ENCODE measurements at places on chromosomes 6 and 20.

GRCh38 chr6:3557336-3557735 lies 100.5 kb upstream of the SLC22A23 start:
- DNase-seq = no peak

GRCh38 chr20:17471606-17472187 lies 59.5 kb downstream of the BFSP1 start:
- no peak for DNase-seq

DNA sequence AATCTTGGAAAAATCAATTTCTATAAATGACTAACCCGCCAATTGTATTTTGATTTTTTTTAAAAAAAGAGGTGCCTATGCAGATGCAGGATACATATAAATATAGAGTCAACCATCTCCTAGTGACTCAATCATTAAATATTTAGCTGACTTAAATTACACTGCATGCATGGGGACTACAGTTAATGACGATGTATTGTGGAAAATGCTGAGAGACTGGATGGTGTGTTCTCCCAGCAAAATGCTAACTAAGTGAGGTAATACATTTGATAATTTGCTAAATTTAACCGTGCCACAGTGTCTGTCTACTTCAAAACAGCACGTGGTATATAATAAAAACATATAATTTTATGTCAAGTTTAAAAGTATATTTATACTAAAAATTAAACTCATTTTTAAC lies 341.6 kb downstream of the PRKN start:
- no peak for DNase-seq

DNA sequence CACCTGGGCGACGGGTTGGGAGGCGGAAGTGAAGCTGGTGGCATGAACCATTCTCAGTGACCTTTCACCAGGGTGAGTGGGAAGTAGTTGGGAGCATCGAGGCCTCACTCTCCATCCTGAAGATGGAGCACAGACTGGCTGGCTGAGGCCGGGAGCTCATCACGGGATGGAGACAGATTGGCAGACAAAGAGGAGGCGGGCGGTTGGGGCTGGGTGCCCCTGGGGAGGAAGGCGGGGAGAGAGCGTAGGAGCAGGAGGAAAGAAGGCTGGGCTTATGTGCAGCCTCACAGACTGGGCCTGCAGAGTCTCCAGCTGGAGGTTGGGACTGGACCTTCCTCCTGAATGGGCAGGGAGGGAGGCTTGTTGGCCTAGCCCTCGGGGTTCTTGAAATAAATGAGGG lies 44.2 kb upstream of the SCRT2 start:
- no peak for DNase-seq

DNA sequence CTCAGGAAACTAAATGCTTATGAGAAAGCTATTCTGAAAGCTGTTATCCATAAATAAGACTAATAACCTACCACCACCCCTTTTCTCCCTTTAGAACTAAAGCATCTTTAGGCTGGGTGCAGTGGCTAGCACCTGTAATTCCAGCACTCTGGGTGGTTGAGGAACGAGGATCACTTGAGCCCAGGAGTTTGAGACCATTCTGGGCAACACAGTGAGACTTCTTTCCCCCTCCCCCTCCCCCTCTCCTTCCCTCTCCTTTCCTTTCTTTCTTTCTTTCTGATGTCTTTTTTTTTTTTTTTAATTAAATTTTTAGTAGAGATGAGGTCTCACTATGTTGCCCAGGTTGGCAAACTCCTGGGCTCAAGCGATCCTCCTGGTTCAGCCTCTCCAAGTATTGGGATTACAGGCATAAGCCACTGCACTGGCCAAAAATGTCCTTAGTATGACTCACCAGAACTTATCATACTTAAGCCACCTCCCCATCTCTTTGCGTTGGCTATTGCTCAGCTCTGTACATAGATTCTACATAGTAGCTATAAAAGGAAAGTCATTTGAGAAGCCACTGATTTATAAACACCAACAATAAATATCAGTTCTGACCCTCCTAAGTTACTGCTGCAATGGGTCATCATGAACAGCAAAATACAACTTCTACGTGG lies 54.8 kb upstream of the SPDEF start:
- DNase-seq = no peak

DNA sequence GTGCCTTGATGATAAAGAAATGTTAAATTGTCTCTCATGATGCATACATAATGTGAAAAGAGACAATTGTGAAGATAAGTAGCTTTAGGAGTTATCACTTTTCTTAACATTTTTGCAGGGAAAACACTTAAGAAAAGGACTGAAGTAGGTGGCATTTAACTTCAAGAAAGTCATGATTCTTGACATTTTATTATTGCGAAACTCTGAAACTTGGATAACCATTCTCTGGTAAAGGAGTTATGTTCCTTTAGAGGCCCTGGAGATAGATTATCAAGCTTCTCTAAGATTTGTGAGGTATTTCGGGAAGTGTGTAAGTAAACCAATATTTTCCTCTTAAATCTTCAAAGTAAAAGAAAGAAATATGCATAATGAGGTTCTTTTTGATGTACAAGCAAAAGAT lies 38.5 kb downstream of the HTR1B start:
- no peak for DNase-seq

GRCh38 chr6:148835920-148836441 lies 89.2 kb downstream of the UST start:
- peak; percentile 46 for DNase-seq

DNA sequence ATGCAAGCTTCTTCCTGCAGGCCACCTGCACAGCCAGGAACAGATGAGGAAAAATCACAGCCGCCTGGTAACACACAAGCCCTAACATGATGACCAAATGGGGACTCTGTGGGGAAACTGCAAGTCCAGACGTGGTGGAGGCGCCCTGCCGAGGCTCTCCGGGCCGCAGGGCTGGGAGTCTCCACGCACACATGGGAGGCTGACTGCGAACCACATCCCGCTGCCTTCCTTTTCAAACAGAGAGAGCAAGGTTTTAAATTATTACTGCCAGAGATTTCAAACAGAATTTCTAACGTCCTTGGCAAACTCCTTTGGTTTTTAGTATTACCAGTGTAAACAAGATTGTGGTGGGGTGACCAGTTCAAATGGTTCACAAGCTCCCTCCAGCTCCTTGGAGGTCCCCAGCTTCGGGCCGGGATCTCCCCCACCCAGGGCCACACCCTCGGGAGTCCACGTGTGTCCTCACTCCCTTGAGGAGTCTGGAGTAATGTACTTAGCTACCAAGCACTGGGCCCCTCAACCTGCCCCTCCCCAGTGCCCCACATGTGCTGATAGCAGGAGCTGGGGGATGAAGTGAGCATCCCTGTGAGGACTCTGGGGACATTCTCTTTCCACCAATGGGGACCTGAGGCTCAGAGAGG lies 252.7 kb downstream of the TAF4 start:
- no peak for DNase-seq

DNA sequence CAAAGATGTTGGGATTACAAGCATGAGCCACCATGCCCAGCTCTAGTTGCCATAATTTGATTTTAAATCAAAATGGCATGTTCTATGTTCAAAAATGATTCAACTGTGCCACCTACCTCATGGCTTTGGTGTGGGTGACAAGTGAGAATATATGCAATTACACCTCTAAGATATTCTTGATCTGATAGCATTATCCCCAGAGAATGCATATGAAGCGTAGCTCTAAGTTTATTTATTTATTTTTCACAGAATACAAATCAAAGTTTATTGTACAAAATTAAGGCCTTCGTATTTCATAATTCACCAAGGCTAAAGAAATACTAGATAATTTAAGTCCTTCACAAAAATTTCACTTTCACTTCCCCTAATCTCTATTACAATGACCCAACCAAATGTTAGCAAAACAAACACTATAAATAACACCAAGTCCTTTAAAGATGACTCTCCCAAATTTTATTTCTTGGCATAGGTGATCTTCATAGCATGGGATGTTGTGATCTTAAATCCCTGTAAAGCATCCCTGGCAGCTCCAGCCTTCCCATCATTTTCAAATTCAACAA lies 205.9 kb upstream of the TAB2 start:
- no peak for DNase-seq

DNA sequence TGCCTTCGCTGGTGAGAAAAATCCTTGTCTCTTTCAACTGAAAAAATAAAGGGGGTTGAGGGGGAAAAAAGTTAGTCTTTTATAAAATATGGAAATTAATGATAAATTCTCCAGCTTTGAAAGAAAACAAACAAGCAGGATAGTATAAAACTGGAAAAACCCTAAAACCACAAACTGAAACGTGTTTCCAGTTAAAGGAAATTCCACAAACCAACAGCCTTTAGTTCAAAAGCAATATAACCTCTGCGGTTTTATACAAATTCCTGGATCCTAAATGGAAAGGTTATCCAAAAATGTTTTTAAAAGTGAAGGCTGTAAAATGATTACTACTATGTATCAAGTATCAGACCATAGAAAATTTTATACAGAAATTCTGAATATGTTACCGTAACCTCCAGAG lies 55.6 kb downstream of the BMP5 start:
- DNase-seq = no peak

GRCh38 chr6:31168606-31169005 lies 1.9 kb downstream of the POU5F1 start:
- DNase-seq = no peak

- no peak for DNase-seq
These were observed 47.6 kb upstream of the NOTCH4 start for GRCh38 chr6:32271429-32271828.

GRCh38 chr20:34045930-34046725 lies 52.4 kb downstream of the RALY start:
- DNase-seq = no peak

- DNase-seq = no peak
These were observed 1338.0 kb upstream of the EYS start for GRCh38 chr6:67045076-67045475.

DNA sequence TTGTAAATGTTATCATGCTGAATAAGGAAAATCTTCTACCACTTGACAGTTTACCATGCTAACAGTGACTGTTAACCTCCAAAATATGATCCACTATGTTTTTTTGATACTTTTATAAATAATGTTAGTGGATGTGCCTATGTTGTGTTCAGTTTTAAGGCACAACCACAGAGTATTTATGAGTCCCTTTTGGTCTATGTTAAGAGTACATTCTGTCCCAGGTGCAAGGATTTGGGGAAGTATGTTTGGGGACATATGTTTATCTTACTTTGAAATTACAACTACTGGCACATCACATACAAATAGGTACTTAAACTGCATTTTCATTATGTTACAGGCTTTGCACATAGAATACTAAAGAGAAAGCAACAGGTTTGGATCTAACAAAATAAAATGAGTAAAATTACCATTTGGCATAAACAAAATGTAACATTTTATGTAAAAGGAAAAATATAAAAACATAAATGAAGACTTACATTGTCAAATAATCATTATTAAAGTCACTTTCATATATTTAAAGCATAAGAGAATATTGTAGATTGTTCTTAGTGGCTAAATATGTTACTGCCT lies 71.2 kb downstream of the SESN1 start:
- DNase-seq = no peak

- DNase-seq = no peak
These were observed 203.7 kb downstream of the NFATC2 start for GRCh38 chr20:51338692-51339440.

DNA sequence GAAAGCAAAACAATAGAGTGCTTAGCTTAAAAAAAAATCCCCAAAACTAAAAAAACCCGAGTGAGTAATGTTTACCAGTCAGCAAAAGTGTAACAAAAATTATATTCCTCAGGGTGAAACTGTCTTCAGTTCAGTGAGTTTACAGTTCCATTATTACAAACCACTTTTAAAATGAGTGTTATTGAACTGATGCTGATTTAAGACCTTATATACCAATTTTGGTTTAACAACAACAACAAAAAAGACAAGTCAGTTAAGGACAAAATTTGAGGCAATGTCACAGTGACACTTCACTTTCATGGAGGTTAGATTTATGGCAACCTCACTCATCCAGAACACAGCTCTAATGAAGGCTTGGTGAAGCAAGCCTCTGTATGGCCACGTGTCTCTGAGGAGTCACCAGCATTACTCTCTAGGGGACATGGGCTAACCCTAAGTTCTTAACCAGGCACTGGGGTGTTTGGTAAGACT lies 630.8 kb downstream of the PHF3 start:
- no peak for DNase-seq

- peak; percentile 39 for DNase-seq
These were observed 23.0 kb upstream of the CD24 start for GRCh38 chr6:106997392-106998158.

DNA sequence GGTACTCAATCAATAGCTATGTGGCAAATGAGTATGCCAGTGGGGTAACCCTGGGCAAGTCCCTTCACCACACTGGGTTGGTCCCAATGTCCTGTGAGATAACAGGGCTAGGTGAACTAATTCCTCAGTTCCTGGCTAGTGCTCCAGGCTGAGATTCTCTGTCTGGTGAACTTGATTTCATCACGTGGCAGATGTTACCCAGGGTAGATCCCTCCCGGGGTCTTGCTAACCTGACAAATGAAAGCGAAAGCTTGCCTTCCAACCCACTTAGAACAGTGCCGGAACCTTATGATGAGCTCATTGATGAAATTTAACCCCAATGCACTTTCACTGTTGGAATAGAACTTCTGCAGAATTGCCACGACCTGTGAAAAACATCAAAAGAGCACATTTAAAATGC lies 6.6 kb upstream of the ANKRD60 start:
- DNase-seq = no peak

- no peak for DNase-seq
These were observed 8.7 kb upstream of the SALL4 start for GRCh38 chr20:51811042-51811355.

- no peak for DNase-seq
These were observed 57.3 kb downstream of the TRMT6 start for GRCh38 chr20:5893052-5893451.

DNA sequence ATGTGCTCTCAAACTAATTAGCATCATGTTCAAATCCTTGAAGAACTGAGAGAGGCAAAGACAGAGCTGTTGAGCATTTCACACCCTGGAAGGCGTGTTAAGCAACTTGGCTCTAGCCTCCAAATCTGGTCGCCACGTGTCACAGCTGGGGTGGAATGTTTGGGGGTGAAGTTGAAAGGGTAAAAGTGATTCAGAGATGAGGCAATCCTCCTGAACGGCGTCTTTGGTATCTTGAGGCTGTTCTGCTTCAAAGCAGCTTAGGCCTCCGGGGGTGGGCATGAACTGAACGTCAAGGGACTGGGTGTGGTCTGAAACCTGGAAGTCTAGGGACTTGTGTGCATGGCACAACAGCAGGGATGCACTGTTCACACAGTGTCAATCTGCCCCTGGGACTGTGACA lies 62.3 kb downstream of the TRAM2 start:
- no peak for DNase-seq

DNA sequence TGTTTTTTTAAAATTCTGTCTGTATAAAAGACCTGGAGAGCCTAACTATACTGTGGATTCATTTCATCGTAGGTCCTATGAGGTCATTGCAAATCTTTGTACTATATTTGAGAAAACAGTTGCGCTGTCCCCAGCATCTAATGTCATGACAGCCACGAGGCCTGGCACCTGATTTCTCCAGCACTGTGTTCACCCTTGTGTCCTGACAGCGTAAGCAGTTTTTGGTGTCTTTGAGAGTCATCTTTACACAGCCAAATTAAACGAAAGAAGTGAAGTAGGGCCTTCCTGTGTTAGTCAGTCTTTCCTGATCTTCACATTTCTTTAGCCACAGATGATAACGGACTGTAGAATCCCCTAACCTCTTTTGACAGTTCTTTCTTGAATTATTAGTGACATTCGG lies 70.6 kb upstream of the PHACTR2 start:
- DNase-seq = no peak

All from muscle of arm (tissue), 14 donors.